ENCODE measurements at places on chromosomes 2 and 18. TPM values are rescaled to one million over a fixed set of nuclear protein-coding genes. Genes with fewer than 3 reads are reported as not detected.

GRCh38 chr2:44112096-44112495 is 56.6 kb upstream of the PPM1B start:
- DNase-seq = no peak

The LIMS4 gene
- 2.3 TPM for polyA plus RNA-seq

DNA sequence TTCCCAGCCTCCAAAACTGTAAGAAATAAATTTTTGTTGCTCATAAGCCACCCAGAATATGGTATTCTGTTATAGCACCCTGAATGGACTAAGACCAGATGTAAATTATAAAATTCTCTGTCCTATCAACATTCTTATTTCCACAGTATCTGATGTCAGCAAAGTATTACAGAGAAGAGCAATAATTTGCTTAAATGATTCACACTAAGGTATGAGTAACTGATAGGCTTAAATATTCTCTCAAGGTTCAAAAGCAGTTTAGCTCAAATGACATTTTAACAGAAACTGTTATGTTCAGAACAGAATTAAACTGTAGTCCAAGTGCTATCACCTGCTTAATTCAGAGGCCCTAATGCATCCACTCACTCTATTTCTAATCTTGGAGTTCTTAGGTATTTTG is 12.8 kb downstream of the SESTD1 start:
- no peak for DNase-seq

DNA sequence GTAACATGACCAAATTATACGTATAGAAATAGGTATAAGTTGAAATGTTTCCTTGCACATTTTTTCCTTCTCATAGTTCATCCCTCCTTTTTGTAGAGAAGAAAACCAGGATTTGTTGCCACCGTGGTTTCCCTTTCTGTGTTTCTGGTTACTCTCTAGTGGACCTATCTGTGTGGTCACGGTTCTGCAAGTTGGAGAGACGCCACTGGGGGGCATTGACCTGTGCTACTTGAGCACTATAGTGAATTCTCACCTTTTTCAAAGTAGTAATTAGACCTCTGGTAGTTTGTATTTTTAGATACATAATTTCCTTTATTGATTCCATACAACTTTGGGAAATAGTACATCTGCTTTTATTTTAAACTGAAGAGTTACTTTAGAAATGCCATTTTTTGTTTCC is 444.8 kb downstream of the PTPRM start:
- DNase-seq = no peak

GRCh38 chr2:21480162-21480561 is 356.4 kb downstream of the TDRD15 start:
- no peak for DNase-seq

DNA sequence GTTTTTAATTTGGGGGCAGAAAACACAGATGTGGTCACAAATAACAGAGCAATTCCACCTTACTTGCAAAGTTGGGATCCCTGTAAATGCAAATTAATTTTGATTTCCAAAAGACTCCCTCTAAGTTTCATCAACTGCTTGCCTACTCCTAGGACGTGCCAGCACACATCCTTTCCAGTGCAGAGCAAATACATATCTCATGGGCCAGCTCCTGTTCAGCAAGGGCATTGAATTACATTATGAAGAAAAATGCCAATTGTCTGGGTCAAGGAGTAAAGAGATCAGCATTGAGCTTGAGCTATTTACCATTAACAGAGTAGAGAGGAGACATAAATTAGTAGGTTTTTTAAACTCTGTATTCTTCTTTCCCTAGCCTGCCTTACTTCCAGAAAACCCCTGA is 18.8 kb downstream of the PID1 start:
- DNase-seq = no peak

GRCh38 chr2:68351997-68352396 is 13.1 kb upstream of the PLEK start:
- no peak for DNase-seq

DNA sequence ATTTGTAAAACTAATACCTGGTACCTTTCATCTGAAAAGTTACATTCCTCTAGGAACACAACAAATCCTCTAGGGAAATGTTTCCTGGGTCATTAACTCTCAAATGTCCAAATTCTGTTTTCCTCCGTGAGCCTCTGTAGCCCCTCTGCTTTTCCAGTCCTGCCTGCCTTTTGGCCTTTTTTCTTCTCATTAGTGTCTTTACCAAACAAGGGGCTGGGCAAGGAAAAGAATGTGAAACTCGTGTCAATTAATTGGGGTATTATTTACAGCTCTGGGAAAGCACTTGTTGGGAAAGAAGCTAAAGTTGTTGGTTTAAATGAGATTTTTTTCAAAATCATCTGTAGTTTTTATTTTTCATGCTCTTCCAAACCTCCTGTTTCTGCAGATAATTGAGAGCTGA is 198.1 kb upstream of the NRP2 start:
- DNase-seq = no peak

GRCh38 chr18:46910856-46911255 is 6.5 kb downstream of the PIAS2 start:
- DNase-seq = no peak

The SCYGR4 gene
- polyA plus RNA-seq = not detected
